Tongue (tissue), 3 donors: ENCODE measurements at places on chromosomes 6 and 20.

- DNase-seq, result no peak
Measured at GRCh38 chr6:158999154-158999665, 792 bp downstream of the RSPH3 start.

GRCh38 chr6:152529369-152529768, 107.8 kb downstream of the SYNE1 start:
- no peak for DNase-seq

GRCh38 chr20:41145821-41146620, 8.7 kb downstream of the PLCG1 start:
- no peak for DNase-seq

DNA sequence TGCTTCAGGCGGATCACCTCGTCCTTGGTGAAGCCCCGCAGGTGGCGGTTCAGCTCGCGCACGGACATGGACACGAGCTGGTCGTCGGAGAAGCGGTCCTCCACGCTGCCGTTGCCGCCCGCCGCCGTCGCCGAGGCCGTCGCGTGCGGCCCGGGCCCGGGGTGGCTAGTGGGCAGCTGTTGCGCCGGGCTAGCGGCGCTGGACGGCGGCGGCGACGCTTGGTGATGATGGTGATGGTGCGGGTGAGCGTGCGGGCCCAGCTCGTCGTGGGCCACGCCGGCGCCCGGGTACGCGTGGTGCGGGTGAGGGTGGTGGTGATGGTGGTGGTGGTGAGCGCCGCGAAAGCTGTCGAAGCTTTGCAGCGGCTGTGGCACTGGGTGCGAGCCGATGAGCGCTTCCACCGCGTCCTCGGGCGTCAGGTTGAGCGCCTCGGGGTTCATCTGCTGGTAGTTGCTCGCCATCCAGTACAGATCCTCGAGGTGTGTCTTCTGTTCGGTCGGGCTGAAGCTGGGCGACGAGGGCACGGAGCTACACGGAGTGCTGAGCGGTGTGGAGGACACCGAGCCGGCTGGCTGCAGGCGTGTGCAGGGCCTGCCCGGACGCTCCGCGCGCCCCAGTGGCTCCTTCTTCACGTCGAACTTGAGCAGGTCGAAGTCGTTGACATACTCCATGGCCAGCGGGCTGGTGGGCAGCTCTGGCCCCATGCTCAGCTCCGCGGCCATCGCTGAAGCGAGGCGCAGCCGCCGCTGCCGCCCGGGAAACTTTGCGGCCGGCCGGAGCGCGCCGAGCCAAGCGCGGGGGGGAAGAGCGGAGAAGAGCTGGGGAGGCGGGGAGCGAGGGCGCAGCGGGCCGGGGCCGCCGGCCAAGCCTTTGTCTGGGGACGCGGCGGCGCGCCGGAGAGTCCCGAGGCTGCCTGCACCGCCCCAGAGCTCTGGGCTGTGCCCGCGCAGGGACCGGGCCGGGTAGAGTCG, 622 bp downstream of the MAFB start:
- DNase-seq, result no peak

GRCh38 chr20:53510262-53510661, 83.4 kb downstream of the ZNF217 start:
- DNase-seq, result peak; percentile 24

- DNase-seq, result peak; percentile 52
Measured at GRCh38 chr6:140774080-140774505, 1358.6 kb upstream of the GJE1 start.

DNA sequence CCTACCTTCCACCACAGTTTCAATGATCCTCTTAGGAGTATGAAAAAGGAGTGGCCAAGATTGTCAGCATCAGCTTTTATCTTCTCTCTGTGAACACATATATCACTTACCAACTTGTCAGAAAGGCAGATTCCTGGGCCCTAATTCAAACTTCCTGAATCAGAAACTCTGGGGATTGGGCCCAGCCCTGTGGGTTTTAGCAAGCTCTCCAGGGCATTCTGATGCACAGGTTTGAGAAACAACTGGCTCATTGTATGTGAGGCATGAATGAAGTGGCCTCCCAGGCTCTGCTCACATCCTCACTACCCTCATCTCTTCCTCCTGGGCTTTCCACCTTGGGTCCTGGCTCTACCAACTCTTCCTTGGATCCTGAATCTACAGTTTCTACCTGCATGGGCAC, 13.2 kb upstream of the THBD start:
- no peak for DNase-seq

DNA sequence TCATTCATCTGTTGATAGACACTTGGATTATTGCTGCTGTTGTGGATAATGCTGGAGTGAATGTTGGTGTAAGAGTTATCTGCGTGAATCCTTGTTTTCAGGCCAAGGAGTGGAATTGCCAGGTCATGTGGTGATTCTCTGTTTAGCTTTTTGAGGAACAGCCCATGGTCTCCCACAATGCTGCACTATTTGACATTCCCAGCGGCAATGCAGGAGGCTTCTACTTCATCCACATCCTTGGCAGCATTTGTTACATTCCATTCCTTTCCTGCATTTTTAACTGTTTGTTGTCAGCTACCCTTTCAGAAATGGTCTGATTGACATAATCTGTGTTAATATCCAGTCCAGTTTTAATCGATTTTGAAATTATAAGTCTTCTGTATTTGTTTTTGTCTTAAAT, 51.7 kb upstream of the CLDN20 start:
- no peak for DNase-seq

DNA sequence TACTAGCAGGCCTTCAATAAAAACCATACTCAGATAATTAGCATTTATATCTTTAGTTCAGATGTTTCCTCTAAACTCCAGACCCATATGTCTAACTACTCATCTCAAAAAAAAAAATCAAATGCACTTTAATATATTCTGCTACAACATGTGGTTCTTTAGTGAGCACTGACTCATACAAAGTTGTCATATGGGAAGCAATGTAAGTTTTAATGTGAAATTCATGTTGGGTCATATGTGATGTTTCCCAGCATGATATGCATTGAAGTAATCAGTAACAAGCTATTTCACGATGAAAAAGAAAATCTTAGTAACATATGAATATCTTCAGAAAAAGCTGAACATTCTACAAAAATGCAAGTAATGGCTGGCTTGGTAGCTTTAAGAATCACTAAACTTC, 859.7 kb upstream of the ADGRB3 start:
- no peak for DNase-seq

GRCh38 chr6:36376183-36376582, 11.3 kb downstream of the ETV7 start:
- no peak for DNase-seq

- DNase-seq, result peak; percentile 88
Measured at GRCh38 chr6:53862662-53863462, 68.1 kb downstream of the LRRC1 start.

DNA sequence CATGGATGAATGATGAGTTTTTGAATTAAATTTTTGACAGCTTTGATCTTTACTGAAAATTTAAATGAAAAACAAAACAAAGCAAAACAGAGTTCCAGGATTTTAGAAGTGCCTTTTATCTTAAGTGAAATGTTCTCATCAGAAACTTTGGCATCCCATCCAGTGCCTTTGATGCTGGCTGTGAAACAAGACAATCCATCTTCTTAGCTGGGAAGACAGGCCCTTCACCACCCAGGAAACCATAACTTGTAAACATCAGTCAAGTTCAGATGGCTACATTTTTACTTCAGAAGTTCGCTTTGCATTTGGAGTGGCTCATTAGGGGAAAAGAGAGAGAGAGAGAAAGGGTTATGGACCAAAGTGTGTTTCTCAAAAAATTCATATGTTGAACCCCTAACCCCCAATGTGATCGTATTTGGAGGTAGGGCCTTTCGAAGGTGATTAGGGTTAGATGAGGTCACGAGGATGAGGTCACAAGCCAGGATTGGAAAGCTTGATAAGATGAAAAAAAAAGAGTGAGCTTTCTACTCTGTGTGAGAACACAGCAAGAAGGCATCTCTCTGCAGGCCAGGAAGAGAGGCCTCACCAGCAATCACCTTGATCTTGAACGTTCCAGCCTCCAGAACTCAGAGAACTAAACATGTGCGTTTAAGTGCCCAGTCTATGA, 366.5 kb downstream of the PRKN start:
- DNase-seq, result no peak

DNA sequence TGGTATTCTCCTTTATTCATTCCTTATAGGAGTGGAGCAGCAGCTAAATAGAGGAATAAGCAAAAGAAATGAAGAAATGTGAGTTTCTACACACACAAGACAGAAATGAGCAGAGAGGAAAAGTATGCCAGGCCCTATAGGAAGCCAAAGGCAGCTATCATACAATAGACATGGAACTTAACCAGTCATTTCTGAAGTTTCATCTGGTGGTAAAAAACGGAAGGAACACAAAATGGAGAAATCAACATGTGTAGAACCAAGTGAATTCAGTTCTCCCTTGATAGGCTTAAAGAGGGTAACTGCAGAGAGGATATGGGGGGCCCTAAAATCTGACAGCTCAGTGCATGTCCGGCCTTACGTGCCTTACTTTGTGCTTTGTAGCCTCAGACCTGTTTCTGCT, 44.6 kb downstream of the TSBP1 start:
- no peak for DNase-seq

DNA sequence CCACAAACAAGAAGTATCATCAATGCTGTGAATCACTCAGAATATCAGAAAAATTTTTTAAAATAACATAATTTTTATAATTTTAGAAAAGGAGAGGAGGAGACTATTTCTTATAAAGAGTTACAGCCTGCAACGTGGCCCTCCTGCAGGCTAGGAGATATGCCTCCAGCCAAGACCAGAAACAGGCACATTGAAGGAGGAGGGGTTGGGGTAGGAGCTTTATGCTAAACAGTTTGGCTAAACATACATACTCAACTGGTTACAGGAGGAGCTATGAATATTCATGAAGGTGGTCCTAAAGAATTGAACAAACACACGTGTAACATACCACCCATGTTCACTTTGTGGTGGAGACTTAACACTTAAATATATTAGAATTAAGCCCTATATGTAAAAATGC, 14.2 kb upstream of the LCA5 start:
- no peak for DNase-seq

DNA sequence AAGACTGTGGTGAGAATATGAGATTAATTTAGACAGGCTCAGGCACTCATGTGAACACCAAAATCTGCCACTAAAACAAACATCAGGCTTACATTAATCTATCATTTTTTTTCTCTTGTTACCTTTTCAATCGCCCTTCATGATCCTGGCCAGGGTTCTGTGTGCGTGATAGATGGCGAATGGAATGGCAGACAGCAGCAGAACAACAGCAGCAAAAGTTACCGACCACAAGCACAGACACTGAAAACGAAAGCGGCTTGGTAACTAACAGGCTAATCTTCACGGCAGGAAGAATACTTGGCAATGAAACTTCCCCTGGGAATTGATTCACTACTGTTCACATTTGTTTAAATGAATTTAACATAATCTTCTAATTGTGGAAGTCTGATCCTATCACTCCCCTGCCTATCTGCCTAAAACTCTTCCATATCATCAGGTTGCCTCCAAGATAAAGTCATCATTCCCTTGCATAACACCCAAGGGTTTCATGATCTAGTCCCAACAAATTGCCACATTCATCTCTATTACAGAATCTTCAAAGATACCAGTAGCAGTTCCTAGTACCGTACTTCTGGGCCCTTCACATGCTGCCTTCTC, 28.7 kb downstream of the PTPRK start:
- peak; percentile 65 for DNase-seq

DNA sequence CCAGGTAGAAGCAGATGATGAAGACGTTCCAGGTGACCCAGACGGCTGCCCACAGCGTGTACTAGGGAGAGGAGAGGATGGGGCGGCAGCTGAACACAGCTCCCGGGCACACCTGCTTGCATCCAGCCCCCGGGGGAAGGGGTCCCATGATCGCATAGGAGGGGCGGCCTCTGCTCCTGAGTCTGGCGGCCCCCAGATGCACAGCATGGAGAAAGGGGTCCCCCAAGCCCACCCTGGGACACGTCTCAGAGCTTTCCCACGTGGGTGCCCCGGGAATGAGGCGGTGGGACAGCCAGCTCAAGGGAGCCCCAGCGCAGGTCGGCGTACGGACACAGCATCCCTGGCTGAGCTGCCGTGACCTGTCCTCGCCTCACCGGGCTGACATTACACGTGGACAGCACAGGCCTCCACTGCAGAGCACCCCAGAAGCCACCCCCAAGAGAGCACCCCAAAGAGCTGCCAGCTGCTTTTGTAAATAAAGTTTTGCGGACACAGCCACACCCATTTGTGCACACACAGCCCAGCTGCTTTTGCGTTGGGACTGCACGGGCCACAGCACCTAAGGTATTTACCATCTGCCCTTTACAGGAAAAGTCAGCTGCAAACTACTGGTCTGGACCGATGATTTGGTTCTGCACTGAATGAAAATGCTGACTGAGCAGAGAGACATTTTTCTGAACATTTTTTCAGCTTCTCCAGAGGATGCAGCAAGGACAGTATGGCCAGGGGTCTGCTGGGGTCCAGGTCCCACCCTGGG, 5.2 kb downstream of the NKAIN4 start:
- no peak for DNase-seq

GRCh38 chr6:55659304-55659703, 80.3 kb upstream of the HMGCLL1 start:
- DNase-seq, result no peak

DNA sequence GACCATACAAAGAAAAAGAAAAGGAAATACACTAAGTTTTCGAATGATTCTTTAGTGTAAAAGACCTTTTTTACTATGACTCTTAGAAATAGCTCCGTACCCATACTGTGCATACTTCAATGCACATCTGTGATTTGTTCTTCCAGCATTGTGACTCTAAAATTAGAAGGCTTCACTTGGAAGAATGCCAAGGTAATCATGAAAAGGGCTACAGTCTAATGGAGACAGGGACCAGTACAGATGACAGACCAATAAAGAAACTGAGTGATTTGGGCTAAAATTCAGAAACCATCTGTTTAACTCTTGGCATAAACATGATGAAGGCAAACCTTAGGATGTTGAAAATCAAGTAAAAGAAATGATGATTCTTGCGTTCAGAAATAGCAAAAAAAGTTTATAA, 46.3 kb downstream of the CYP39A1 start:
- DNase-seq, result peak; percentile 32

- DNase-seq, result no peak
Measured at GRCh38 chr6:166361077-166361429, 18.7 kb upstream of the SFT2D1 start.

GRCh38 chr6:165266621-165267020, 42.8 kb downstream of the C6orf118 start:
- DNase-seq, result no peak

- peak; percentile 18 for DNase-seq
Measured at GRCh38 chr6:44304282-44305199, 8.6 kb downstream of the AARS2 start.
